ENCODE measurements at places on chromosomes 5 and 9.

DNA sequence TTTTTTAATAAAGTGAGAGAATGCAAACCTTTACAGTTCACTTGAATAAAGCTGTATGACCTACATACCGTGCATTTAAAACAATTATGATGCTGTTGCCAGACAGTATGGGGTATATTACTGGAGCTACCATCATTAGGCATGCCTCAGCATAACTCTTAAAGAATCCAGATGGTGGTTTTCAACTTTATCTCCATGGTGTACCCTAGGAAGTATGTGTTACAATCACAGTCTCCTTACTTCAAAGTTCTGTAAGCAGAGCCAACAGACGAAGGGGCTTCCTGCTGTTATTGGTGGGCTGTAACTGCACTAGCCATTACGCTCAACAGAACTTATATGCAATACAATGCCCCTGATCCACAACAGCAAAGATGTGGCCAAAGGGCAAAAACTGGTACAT is 803.3 kb downstream of the DTWD2 start:
- no peak for DNase-seq

GRCh38 chr9:125440411-125440810 is 178.8 kb downstream of the GAPVD1 start:
- no peak for DNase-seq

- DNase-seq: no peak
Measured at GRCh38 chr9:126802318-126803059, 2.4 kb upstream of the ZBTB43 start.

GRCh38 chr5:91418158-91418557 is 35.0 kb upstream of the ARRDC3 start:
- no peak for DNase-seq

DNA sequence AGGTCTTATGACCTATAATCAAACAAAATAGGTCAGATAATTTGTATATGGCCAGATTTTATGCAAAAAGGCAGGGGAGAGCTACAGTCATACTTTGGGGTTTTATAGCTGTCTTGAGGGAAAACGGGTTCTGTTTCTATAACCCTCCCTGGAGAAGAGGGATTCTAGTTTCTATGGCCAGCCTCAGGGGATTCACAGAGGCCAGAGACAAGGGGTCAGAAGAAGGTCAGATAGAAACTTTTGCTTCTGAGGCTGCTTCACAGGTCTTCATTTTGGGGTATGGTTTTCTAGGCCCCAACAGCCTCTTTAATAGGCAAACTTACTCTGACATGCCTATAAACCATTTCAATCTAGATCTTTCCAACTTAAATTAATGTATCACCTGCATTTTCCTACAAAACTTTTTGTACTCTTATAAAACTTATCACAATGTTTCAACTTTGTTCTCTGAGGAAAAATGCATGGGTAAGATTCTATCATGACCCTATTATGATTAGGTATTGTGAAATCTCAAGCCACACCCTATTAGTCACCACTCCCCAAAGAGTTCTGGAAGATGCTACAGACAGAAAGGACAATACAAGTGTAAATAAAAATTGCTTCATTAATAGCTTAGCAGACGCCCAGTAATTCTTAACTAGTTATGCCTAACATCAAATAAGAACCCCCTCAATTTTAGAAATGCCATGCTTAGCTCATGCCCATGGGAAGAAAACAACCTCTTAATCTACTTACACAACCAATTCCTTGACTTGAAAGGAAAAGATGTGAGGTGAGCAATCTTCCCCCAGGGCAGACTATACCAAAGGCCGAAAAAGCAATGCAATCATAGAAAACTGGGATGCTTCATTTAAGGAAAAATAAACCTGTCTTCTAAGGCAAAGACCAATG is 396.6 kb downstream of the TLR4 start:
- no peak for DNase-seq

DNA sequence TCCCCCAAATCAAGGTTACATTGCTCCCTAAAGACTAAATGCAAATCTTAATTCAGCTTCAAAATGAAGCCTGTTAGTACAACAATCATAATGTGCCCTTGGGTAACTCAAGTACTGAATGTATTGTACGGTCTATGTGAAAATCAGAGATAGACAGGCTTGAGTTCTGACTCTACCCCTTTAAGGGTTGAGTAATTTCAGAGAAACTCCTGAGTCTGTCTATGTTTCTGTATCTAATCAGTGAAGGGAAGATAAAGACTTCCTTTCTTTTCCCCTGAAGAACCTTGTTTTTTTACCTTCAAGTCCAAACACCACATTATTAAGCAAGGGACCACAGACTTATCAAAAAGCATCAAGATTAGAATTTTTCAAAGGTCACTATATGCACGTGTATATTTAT is 108.2 kb downstream of the MPDZ start:
- DNase-seq: no peak

- no peak for DNase-seq
Measured at GRCh38 chr5:176736301-176736930, 73.9 kb upstream of the UNC5A start.

- DNase-seq: no peak
Measured at GRCh38 chr5:100800562-100800961, 102.5 kb downstream of the ST8SIA4 start.

- DNase-seq: no peak
Measured at GRCh38 chr5:28408186-28408585, 1369.8 kb upstream of the CDH9 start.

- peak; percentile 44 for DNase-seq
Measured at GRCh38 chr9:134134949-134135342, 936 bp upstream of the WDR5 start.

DNA sequence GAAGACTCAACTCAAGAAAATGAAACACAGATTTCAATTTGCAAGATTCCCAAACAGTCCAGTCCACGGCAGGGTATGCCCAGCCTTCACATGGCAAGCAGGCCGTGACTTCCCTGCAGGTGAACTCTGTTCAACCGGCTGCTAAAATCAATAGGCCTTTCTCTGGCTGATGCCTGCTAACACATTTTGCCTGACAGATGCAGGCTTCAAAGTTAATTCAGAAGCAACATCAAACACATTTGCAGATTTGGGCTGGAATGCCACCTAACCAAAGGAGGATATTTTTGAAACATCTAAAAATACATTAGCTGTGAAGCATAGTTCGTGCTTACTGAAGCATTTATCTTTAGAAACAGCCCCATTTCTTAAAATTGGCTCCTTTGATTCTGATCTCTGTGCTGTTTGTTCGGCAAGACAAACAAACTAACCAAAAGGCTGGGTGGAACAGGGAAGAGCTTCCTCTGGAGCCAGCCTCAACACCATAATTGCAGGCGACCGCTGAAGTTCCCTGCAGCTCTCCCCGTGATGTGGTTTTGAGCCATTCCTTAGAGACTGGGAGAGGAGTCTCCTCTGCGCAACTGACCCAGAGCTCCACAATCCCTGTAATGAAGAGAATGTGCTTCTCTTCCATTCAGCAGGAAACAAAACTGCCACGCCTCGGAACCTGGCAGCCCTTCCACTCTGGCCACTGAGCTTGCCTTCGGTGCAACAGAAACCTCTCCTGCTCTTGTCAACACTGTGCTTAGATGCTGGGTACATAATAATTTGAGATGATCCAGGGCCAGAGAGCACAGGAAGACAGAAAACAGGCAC is 126.5 kb downstream of the MYO10 start:
- no peak for DNase-seq

GRCh38 chr9:137478962-137479861 is 20.1 kb upstream of the NSMF start:
- no peak for DNase-seq

DNA sequence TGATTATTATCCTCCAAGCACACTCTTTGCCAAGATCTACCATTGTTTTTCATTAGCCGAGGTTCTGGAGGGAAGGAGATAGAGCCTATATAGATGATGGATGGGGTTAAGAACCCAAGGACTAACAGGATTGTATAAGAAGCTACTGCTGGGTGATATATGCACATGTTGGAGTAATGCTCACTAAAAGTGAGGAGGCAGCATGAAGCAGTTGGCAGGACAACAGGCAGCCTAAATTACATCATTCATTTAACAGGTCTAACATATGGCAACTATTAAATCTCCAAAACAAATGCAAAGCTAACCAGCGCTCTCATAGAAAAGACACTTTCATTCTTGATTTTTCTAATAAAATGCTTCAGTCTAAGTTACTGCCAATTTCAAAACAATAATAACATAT is 293.2 kb downstream of the EPB41L4A start:
- DNase-seq: no peak

DNA sequence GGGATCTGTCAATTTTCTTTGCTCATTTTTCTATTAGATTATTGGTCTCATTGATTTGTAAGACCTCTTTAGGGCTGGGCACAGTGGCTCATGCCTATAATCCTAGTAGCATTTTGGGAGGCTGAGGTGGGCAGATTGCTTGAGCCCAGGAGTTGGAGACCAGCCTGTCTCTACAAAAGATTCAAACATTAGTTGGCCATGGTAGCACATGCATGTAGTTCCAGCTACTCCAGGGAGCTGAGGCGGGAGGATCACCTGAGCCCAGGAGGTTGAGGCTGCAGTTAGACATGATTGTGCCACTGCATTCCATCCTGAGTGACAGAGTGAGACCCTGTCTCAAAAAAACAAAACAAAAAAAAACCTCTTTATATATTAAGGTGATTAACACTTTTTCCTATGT is 6.4 kb upstream of the SHROOM1 start:
- DNase-seq: no peak

DNA sequence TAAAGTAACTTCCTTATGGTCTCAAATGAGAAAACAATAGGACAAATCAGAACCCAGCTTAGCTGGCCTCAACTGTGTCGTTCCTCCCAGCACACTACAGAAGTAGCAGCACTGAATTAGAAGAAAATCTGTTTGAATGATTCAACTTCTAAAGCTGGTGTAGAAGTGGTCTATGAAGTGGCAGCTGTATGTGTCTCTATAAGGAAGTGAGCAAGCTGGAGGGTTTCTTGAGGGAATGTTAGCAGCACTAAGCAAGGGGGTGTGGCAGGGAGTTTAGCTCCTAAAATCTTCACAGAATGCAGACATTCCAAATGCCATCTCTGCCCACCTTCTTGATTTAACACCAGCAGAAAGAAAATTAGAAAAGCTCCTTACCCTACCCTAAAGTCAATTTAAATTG is 4.1 kb downstream of the KLF9 start:
- DNase-seq: no peak

DNA sequence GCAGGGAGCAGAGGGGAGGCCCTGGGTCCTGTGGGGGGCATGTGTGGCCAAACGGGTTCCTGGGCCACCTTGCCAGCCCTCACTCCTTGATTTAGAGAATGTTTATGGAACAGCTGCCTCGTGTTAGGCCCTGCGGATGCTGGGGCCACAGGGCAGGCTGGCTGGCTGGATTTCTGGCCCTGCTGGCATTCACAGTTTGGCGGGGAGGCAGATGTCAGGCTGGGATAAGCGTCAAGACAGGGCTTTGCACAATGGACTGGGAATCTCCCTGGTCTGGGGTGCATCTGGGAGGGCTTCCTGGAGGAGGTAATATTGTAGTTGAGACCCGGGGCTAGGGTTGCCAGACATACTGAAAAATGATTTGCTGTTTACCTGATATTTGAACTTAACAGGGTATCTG is 13.8 kb downstream of the NCS1 start:
- DNase-seq: no peak

DNA sequence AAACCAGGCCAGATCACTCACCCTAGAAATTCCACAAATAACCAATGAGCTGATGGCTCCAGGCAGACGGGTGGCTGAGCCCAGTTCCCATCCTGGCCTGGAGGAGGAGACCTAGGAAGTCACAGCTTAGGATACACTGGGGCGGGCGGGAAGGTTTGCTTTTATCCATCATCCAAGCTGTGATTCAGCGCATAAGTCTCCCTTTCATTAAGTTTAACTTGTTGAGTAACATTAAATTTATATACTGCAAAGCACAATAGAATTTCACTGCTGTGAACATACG is 55.7 kb downstream of the THBS4 start:
- no peak for DNase-seq

DNA sequence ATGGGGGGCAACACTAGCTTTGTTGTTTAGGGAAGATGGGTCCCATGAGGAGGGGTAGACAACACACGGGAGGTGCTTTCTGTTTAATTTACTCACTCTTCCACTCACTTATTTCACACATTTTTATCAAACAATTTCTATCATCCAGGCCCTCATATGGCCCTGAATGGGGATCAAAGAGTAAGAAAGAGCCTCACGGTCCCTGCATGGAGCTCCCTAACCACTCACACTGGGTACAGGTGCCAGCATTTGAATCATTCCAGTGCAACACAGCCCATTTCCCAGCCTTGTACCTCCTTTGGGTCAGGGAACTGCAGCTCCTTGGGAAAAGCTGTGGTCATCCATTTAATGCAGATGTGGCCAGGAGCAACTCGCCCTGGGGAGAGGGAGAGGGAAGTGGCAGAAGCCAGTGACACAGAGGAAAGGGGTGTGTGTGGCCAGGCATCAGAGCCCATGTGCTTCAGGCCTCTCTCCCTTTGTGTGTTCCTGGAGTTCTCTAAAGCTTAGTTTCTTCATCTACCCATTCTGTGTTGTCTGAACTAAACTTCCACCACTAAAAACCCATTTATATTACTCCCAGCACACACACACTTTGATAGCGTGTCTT is 185.4 kb downstream of the PJA2 start:
- no peak for DNase-seq

- DNase-seq: peak; percentile 51
Measured at GRCh38 chr9:133406480-133407307, 11.1 kb downstream of the REXO4 start.

DNA sequence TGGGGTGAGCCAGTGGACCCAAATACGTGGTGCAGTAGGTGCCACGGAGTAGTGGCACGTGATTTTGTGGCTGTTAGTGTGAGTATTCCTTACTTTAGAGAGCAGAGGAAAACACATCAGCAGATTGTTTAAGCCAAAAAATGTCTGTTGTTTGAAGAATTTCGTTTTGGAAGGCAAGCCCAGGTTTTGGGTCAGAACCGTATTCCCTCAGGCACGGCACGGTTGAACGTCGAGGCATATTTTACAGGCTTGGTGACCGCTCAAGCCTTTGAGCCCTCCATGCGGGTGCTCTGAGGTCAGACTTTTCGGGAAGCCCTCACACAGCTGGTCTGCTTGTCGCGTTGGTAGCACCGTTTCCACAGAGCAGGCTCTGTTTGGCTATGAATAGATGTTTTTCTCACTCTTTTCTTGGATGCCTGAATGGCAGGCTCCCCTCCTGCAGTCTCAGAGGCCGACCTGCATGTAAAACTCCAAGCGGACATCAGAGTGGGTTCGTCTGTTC is 27.2 kb downstream of the NEK6 start:
- DNase-seq: no peak

DNA sequence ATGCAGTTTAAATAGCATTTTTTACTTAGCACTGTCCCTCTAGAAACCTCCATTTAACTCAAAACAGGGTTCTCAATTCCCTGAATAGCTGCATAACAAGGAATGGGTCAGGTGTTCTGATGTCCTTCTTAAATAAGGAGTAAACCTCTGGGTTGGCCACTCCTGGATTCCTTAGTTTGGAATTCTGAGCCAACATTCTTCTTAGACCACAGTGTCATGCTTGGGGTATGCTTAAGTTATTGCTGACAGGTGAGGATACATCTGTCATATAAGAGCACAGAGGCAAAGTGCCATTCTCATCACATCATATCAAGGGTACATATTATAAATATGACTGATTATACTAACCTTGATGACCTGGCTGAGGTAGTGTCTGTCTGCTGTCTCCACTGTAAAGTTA is 179.9 kb upstream of the SEMA6A start:
- DNase-seq: no peak

Data from NCI-H748 treated with DMSO at 0.1 percent for 48 hours (cell line).